ENCODE measurements at places on chromosomes 6 and 20.

GRCh38 chr6:9484091-9484490 lies 930.8 kb downstream of the TFAP2A start:
- DNase-seq: no peak

DNA sequence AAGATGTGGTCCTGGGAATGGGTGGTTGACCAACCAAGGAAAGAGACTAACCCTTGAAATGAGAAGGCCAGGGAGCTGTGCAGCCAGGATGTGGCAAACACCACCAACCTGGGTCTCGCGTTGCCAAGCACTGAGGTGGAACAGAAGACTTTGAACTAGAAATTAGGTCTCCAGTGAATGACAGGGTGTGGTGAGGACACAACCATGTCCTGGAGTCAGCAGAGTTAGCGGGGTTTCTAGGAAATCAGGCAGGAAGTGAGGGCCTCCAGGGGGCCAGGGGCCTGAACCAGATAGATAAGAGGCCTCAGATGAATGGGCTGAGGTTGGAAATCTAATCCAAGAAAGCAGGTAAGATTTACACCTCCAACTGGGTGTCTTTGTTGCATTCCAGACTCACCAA lies 353.3 kb upstream of the ARID1B start:
- no peak for DNase-seq

GRCh38 chr6:32637883-32638282 lies 677 bp downstream of the HLA-DQA1 start:
- no peak for DNase-seq

GRCh38 chr20:11791835-11792567 lies 125.7 kb upstream of the BTBD3 start:
- no peak for DNase-seq

DNA sequence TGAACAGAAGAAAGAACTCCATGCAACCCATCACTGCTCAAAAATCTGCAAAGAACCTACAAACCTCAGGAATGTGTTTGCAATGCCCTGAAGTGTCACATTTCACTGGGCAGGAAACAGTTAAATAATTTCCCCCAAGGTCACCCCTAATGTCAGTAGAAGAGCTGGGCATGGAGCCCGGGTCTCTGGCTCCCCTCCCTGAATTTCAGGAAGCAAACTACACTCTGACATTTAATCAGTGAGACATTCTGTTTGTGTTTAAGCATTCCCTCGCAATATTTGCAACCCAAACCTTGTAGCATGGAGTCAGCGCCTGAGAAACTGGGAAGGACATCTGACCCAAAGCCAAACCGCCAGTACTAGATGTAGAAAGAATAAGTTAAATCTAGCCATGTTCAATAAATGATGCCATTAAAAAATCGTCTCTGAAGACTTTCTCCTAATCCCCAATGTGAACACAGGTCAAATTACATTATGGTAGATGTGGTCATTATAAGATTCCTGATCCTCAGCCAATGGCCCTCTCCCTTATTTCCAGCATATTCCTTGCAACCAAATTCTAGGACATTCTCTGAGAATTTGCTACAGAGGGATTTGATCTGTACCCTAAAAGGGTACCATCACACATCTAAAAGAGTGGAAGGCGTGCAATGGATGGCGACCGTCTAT lies 91.2 kb upstream of the ADTRP start:
- no peak for DNase-seq

- no peak for DNase-seq
Observed at GRCh38 chr6:14468647-14469321, 351.2 kb downstream of the CD83 start.

- no peak for DNase-seq
Observed at GRCh38 chr20:51116765-51117686, 94.1 kb upstream of the KCNG1 start.

- DNase-seq: no peak
Observed at GRCh38 chr6:153727885-153728284, 311.2 kb upstream of the OPRM1 start.

DNA sequence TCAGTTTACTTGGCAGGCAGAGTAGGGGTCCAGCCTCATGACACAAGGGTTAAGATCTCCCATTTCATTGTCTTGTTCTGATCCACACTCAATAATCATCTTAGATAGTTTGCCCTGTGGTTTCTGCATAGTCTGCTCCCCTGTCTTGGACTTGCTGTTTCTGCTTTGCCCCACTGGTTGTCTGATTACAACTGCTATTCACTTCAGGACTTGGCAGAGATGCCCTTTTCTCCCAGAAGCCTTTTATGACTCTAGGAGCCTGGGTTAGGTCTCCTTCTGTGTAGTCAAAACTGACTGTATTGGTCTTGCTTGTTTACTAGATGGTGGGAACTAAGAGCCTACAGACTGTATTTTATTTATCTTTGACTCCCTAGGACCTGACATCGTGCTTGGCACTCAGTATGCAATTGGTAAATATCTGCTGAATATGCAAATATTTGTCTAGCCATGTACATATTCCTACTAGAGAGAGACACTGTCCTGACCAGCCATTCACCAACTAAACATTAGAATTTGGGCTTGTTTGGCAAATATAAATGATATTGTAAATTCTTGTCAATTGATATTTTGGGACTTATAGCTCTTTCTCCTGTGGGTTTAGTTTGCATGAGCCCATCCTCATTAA lies 165.9 kb upstream of the KCNK16 start:
- no peak for DNase-seq

DNA sequence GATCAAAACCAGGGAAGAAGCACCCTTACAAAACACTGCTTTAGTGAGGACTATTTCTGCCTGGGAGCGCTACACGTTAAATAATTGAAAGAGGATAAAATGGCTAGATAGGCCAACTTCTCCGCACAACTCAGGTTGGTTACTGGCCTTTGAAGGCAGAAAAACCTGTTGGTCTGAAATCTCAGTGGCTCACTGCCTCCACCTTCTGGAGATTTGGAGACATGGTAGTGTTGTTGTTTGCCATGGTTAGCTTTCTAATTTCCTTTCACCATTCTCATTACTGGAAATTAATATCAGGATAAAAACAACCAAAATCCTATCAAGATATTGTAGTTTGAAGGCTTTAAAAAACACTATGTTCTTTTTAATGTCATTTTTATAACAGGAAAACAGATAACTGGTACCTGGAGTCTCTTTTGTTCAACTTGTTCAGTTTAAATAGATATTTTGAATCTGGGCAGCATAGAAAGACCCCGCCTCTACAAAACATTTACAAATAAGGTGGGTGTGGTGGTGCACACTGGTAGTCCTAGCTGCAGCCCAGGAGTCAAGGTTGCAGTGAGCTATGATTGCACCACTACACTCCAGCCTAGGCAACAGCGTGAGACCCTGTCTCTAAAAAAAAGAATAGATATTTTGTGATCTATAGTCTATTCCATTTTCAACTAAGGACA lies 27.5 kb upstream of the BCLAF1 start:
- DNase-seq: peak; percentile 86
